ENCODE measurements at places on chromosomes 7 and 10. TPM values are rescaled to one million over a fixed set of nuclear protein-coding genes. Genes with fewer than 3 reads are reported as not detected.
A peak's percentile ranks its signal among the peaks of the same experiment; 100 is the strongest.

LIPM gene
- total RNA-seq = not detected

- no peak for DNase-seq
- peaks cover 31% of the 10 kb centered on the region for H3K4me1 ChIP-seq
- peaks cover 6% of the 10 kb centered on the region for H3K27me3 ChIP-seq
- H3K27ac ChIP-seq = no peak overlapping the region
- no peaks in the 10 kb centered on the region for H3K36me3 ChIP-seq
Measured at GRCh38 chr7:18357691-18358090, 137.9 kb upstream of the HDAC9 start.

GRCh38 chr7:108418946-108419345 lies 37.3 kb downstream of the NRCAM start:
- no peak for DNase-seq
- peaks cover 3% of the 10 kb centered on the region for H3K36me3 ChIP-seq
- no peak overlapping the region for H3K27ac ChIP-seq
- no peaks in the 10 kb centered on the region for H3K27me3 ChIP-seq
- no peak overlapping the region for H3K4me3 ChIP-seq

GRCh38 chr10:24349379-24350001 lies 140.6 kb downstream of the KIAA1217 start:
- H3K36me3 ChIP-seq = peaks cover 26% of the 10 kb centered on the region
- DNase-seq = no peak
- H3K27me3 ChIP-seq = no peaks in the 10 kb centered on the region

- peaks cover 3% of the 10 kb centered on the region for H3K36me3 ChIP-seq
- peaks cover 10% of the 10 kb centered on the region for H3K4me1 ChIP-seq
- no peak for DNase-seq
- H3K4me3 ChIP-seq = no peak overlapping the region
- H3K27ac ChIP-seq = no peak overlapping the region
Measured at GRCh38 chr10:89304026-89304425, 2.2 kb downstream of the IFIT2 start.

- peaks cover 79% of the 10 kb centered on the region for H3K27me3 ChIP-seq
- DNase-seq = no peak
- peaks cover 16% of the 10 kb centered on the region for H3K36me3 ChIP-seq
- peak overlapping the region; percentile 88 for H3K27ac ChIP-seq
- H3K4me3 ChIP-seq = peak overlapping the region; percentile 86
- peaks cover 44% of the 10 kb centered on the region for H3K4me1 ChIP-seq
Measured at GRCh38 chr10:117552701-117553141, 10.2 kb downstream of the EMX2 start.

GRCh38 chr7:44477063-44477830 lies 13.2 kb downstream of the NUDCD3 start:
- no peak overlapping the region for H3K27ac ChIP-seq
- peaks cover 16% of the 10 kb centered on the region for H3K4me1 ChIP-seq
- H3K36me3 ChIP-seq = peaks cover 10% of the 10 kb centered on the region
- no peaks in the 10 kb centered on the region for H3K27me3 ChIP-seq

DNA sequence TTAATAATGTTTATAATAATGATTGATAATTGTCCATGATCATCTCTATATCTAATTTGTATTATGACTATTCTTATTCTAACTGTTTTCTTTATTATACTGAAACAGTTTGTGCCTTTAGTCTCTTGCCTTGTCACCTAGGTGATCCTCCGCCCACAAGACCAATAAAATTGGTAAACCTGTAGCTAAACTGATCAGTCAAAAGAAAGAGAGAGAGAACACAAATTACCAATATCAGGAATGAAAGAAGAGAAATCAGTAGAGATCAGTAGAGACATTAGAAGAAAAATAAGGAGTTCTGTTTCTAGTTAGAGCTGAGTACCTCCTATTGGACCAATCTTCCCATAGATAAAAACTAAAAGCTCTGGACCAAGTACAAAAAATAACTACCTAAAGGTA lies 6.1 kb upstream of the COA1 start:
- H3K4me1 ChIP-seq = no peaks in the 10 kb centered on the region
- no peak overlapping the region for H3K4me3 ChIP-seq
- no peak overlapping the region for H3K27ac ChIP-seq
- H3K36me3 ChIP-seq = no peaks in the 10 kb centered on the region
- DNase-seq = no peak

DNA sequence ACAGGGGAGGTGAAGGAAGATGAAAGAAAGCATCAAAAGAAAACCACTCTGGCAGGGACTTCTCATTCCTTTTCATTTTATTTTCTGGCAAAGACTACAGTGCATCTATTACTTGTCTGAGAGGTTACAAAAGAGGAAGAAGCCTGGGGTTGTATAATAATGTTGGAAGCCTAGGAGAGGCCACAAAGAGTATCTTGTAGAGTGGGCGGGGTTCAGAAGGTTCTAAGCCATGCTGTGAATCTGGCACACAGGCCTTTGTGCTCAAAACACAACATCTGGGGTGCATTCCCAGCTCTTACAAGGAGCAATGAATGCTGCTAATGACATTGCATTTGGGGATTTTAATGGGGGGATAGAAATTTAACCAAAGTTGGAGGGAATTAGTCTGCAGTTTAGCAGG lies 49.4 kb downstream of the MRPL32 start:
- no peak for DNase-seq
- H3K36me3 ChIP-seq = no peaks in the 10 kb centered on the region
- H3K27ac ChIP-seq = no peak overlapping the region
- no peak overlapping the region for H3K4me3 ChIP-seq
- peaks cover 17% of the 10 kb centered on the region for H3K27me3 ChIP-seq

DNA sequence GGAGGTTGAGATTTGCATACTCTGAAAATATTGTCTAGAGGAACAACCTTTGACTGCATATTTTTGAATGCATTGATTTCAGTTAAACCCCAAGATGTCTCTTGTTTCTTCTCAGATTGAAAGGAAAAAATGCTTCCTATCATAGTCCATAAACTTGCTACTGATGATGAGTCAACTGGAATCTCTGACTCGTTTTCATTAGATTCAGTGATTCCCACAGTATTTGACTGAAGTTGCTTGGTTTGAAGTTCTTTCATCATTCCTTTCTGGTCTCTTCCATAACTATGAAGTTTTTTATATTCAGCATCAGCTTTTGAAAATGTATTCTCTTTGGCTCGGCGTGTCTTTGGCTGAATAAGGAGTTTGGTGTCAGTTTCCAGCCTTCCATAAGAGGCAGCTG lies 10.7 kb downstream of the PEX1 start:
- H3K36me3 ChIP-seq = peaks cover 21% of the 10 kb centered on the region
- no peaks in the 10 kb centered on the region for H3K4me1 ChIP-seq
- H3K4me3 ChIP-seq = no peak overlapping the region
- no peaks in the 10 kb centered on the region for H3K27me3 ChIP-seq
- DNase-seq = no peak
- no peak overlapping the region for H3K27ac ChIP-seq

DNA sequence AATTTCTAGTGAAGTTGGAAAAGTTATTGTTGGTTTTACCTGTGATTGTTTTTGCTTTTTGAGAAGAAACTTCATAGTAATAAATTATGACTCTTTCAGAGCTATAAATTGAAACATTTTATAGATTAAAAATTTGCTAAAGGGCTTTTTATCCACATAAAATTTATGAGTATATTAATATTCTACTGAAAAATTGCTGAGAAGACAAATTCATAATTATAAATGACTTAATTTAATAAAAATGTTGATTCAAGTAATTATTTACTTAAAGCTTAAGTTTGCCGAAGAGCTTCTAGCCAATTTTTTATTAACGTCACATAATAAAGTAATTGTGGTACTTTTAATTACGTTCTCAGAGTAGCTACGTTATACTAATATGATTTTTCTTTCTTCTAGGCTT lies 761.7 kb downstream of the DNAJB9 start:
- no peaks in the 10 kb centered on the region for H3K27me3 ChIP-seq
- H3K4me3 ChIP-seq = no peak overlapping the region
- no peaks in the 10 kb centered on the region for H3K4me1 ChIP-seq
- no peak overlapping the region for H3K27ac ChIP-seq
- DNase-seq = no peak
- no peaks in the 10 kb centered on the region for H3K36me3 ChIP-seq

- no peaks in the 10 kb centered on the region for H3K27me3 ChIP-seq
- no peak overlapping the region for H3K4me3 ChIP-seq
- H3K27ac ChIP-seq = no peak overlapping the region
- H3K4me1 ChIP-seq = no peaks in the 10 kb centered on the region
Measured at GRCh38 chr7:14846405-14846804, 56.1 kb downstream of the DGKB start.
